ENCODE measurements at places on chromosomes 1 and 21. TPM values are rescaled to one million over a fixed set of nuclear protein-coding genes. Genes with fewer than 3 reads are reported as not detected.

DNA sequence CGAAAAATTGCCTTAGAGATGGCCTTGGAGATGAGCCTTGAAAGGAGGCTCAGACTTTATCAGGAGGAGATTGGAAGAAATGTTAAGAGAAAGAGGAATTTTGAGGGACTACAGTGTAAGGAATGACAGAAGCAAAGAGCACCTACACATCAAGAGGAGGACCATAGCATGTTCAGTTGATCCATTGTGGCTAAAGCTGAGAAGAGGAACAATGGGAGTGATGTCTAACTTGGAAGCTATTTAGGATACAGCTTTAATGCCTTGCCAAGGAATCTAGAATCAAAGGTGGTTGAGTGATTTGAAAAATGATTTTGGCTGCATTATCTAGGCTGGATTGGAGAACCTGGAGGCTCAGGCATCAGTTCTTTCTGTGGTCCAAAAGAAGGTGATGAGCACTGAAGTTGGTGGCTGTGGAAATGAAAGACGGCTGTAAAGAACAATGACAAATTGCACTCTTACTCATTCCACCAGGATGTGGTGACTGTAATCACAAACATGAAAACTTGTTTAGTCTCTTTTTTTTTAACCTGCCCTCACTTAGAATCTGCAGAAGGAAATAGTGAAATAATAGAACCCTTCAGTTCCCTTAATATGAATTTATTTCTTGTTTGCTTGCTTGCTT, 11.3 kb downstream of the FAM20B start:
- DNase-seq: no peak

Gene FAM72A
- total RNA-seq: 5.2 TPM

- no peak for DNase-seq
Measured at GRCh38 chr1:2506901-2507565, 19.4 kb downstream of the PANK4 start.

Gene RIMKLA
- 7.1 TPM for total RNA-seq

GRCh38 chr1:161130266-161130665, 2.2 kb downstream of the DEDD start:
- DNase-seq: no peak

DNA sequence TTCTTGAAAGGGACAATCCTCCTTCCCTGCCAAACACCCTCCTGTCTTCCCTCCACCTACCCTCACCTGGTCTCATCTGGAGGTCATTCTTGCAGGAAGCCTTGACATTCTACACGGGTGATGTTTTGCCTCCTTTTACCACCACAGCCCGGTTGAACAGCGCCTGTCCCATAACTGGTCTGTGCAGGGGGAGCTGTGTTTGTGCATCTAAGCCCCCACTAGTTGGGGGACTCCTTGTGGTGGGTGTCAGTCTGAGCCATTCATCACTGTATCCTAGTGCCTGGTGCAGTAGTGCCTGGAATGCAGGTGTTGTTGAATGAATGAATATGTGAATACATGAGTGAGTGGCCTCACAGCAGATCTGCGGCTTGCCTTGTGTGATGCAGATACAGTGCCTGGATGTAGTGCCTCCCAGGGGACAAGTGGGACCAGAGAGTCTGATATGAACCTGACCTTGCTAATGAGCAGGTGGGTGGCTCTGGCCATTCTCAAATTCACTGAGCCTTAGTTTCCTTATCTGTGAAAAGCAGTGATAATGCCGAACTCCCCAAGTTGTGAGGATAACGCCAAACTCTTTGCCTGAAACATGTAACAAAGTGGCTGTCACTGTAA, 79.8 kb downstream of the OMA1 start:
- DNase-seq: no peak

DNA sequence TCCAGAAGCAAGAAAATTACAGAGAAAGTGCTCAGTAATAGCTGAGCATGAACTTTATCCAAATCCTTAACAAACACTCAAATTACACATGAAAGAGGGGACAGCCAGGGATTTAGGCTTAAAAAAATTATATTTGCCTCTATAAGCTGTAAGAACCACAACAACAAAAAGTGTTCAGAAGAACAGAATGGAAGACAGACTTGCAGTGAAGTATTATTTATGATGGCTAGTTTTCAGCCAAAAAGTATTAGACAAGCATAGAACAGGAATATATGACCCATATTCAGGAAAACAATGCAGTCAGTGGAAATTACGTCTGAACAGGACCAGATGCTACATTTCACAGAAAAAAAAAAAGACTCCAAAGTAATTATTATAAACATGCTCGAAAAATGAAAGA, 1246.3 kb downstream of the NCAM2 start:
- no peak for DNase-seq

DNA sequence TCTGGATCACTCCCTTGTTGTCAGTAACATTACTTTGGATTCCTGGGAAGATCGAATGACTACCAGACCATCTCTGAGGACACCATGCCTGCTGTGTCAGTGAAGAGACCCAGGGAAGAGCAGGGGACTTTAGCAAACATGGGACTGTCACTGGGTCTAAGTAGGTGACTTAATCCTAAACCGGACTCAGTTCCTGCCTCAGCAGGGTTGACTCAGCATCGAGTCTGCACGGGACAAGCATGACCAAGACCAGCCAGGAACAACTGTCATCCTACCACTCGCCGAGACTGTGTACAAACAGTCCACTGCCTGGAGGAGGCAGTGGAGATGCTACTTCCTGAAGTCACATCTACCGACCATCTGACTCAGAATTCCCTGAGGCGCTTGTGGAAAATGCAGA, 53.2 kb upstream of the RAB4A start:
- DNase-seq: no peak

GRCh38 chr1:18091660-18092446, 15.7 kb upstream of the IGSF21 start:
- DNase-seq: no peak

DNA sequence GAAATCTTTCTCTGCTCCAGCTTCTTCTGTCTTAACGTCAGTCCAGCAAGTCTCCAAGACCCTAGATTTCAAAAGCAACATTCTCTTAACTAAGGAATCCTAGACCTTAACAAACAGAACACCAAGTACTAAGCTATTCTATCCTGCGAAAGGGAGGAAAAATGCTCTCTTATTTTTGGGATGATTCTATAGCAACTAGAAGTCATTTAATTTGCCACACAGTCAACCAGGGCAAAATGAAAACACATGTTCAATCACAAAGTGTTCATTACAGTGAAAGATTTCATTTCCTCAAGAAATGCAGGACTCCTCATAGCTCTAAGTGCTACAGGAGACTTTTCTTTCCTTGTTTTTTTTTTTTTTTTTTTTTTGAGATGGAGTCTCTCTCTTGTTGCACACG, 36.2 kb upstream of the DOCK7 start:
- no peak for DNase-seq

- DNase-seq: no peak
Measured at GRCh38 chr1:56068908-56069307, 510.5 kb downstream of the PLPP3 start.

Gene CLEC20A
- total RNA-seq: not detected

DNA sequence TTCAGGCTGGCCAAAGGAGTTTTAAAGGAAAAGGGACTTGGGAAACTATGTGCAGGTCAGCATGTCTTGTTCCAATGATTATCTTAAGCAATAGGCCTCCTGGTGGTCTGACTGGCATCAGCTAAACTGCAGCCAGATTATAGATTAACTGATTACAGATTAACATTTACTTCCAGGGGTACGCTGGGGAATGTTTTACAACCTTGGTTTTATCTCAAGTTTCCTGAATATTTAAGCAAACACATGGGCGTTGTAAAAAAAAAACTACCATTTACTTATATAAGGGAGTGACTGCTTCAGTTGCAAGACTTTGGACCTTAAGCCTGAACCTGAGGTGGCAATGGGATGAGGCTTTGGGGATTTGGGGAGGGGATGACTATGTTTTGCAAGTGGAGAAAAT, 600.6 kb upstream of the B3GALT2 start:
- no peak for DNase-seq

Gene PGBD2
- total RNA-seq: 9.1 TPM

Gene TMEM240
- 3.9 TPM for total RNA-seq

DNA sequence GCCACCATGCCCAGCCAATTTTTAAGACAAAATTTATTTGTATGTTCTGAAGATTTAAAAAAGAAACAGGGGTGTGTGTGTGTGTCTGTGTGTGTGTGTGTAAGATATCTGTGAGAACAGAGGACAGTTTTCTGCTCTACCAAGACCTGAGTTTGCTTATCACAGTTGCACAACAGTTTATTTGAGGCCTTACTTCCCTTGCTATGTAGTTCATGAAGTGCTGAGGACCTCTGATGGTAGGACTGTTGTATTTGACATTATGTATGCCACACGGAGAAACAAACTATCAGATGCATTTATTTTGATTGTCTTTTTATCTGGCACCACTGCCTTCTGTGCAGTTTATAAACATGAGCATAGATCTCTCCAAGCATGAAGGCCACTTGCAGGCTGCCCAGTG, 355.2 kb downstream of the PBX1 start:
- no peak for DNase-seq

GRCh38 chr1:93556291-93556690, 108.4 kb downstream of the FNBP1L start:
- DNase-seq: no peak

Gene PRKAA2
- total RNA-seq: 1.9 TPM

GRCh38 chr1:160416369-160416768, 16.0 kb downstream of the VANGL2 start:
- no peak for DNase-seq

DNA sequence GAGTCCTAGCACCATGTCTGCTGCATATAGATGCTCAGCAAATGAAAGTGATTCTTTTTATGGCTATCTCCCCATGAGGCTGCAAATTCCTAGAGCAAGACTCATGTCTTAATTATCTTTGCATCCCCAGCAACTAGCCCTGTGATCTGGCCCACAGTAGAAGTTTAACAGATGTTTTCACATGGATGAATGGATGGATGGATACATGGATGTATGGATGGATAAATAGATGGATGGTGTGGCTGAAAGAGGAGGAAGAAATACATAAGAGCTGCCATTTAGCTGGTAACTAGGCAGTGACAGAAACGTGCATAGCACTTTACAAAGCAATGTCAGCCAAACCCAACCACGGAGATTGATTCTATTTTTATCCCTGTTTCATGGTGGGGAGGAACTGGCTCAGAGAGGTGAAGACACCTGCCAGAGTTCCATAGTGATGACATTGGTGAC, 32.7 kb upstream of the ZBTB40 start:
- no peak for DNase-seq

Gene ADGRL4
- 18.8 TPM for total RNA-seq

- DNase-seq: no peak
Measured at GRCh38 chr1:222021129-222021528, 279.2 kb upstream of the DUSP10 start.

DNA sequence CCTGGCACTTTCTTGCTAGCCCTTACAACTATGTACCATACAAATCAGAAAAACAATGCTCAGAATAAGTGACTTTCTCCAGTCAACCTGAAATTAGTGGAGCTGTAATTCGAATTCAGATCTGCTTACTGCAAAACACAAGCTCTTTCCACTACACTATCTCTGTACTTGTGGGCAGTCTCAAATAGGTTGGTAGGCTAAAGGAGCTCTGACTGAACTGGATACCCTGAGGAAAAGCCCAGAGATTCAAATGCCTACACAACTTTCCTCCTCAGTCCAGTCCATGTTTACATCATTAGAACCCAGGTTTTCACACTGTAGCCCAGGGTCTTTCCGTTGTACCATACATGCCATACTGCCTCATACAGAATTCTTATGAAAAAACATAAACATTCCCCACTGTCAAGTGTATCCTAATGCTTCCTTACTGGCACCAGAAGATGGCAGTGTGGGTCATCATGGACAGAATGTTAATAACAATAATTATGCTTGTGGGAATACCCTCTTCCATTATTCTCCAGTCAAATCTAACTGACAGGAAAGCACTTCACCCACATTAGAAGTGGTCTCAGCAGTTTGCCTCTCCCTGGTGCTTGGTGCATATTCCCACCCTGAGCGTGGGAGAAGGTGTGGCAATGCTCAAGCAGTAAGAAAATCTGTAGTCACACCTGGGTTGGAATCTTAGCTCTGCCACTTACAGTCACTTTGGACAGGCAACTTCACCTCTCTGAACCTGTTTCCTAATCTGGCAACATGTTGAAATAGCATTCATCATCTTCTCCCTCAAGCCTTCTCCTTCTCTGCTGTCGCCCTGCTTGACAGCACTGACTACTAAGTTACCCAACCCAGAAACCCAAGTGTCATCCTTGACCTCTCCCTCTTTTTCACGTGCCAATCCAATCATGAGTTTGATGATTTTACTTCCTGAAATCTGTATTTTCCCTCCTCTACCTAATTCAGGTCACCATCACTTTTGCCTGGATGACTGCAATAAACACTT, 14.4 kb upstream of the ZFYVE9 start:
- no peak for DNase-seq

Gene CRP
- total RNA-seq: not detected

- no peak for DNase-seq
Measured at GRCh38 chr21:41147096-41147978, 20.6 kb upstream of the BACE2 start.

DNA sequence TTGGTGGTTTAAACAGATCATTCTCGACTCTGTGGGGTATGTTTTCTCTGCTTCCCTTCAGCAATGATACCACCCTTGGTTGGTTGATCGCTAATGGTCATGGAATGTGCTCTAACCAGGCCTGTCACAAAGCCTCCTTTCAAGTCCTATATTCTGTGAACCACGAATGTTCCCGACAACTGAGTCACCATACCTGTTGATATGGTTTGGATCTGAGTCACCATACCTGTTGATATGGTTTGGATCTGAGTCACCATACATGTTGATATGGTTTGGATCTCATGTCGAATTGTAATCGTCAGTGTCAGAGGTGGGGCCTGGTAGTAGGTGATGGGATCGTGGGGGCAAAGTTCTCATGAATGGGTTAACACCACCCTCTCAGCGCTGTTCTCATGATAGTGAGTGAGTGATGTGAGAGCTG, 10.2 kb upstream of the CAMK2N1 start:
- DNase-seq: no peak

Gene DCST2
- total RNA-seq: 1.4 TPM

DNA sequence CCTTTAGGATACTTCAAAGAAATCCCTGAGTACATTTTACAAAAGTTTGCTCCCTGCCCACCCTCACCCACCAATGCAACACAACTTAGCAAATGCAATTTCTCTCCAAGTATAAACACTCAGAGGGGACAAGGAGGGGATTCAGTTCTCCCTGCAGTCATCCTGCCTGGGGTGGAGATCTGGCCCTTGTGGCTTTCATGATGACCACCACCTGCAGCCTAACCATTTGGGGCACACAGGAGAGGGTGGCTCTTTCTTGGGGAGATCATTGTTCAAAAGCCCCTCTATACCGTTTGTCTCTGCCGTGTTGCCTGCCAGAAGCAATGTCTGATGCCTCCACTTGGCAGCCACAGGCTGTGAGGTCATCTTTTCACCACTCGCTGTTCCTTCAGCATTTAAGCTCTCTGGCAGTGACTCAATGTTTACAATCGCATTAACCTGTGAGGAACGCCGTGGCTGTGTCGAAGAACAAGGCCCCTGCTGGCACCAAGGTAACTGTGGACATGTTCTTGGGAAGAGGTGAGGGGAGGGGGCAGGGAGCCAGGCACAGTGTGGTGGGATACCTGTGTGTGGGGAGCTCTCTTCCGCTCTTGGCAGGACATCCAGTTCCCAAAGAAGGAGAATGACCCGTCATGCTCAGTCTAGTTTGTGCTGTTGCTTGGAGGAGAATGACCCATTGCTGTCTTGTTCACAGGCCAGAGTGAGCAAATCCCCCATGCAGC, 103.9 kb upstream of the DUSP10 start:
- DNase-seq: no peak
